Peyer's patch (tissue), 4 donors: ENCODE measurements at places on chromosomes 5 and 9. TPM values are rescaled to one million over a fixed set of nuclear protein-coding genes. Genes with fewer than 3 reads are reported as not detected.

Gene LPAR1
- total RNA-seq: 37.8 TPM

Gene CNTLN
- total RNA-seq: 10.2 TPM

- DNase-seq: no peak
Measured at GRCh38 chr9:96858670-96859069, 4.4 kb upstream of the ZNF782 start.

DNA sequence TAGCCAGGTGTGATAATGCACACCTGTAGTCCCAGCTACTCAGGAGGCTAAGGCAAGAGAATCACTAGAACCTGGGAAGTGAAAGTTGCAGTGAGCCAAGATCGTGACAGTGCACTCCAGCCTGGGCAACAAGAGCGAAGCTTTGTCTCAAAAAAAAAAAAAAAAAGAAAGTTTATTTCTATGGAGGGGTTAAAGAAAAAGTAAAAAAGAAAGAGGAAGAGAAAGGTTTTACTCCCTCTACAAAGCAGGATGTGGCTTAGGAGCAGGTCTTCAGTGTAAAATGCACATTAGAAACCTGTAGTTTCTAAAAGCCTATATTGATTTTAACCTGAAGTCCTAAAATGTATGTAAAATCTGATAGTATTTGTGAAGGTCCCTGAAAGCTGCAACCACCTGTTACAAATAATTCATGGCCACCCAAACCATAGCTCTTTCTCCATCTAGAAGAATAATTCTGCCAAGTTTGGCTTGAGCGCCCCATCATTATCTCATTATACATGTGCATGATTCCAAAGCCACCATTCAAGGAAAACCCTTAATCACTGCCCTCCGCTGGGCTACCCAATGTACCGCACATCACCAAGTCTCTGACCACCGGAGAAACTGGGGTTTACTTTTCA is 3.4 kb downstream of the FNBP1 start:
- DNase-seq: peak; percentile 53

- no peak for DNase-seq
Measured at GRCh38 chr9:80866121-80866520, 823.2 kb downstream of the TLE1 start.
